Heart right ventricle (tissue), 16 donors: ENCODE measurements at places on chromosomes 1 and 21. TPM values are rescaled to one million over a fixed set of nuclear protein-coding genes. Genes with fewer than 3 reads are reported as not detected.

DNA sequence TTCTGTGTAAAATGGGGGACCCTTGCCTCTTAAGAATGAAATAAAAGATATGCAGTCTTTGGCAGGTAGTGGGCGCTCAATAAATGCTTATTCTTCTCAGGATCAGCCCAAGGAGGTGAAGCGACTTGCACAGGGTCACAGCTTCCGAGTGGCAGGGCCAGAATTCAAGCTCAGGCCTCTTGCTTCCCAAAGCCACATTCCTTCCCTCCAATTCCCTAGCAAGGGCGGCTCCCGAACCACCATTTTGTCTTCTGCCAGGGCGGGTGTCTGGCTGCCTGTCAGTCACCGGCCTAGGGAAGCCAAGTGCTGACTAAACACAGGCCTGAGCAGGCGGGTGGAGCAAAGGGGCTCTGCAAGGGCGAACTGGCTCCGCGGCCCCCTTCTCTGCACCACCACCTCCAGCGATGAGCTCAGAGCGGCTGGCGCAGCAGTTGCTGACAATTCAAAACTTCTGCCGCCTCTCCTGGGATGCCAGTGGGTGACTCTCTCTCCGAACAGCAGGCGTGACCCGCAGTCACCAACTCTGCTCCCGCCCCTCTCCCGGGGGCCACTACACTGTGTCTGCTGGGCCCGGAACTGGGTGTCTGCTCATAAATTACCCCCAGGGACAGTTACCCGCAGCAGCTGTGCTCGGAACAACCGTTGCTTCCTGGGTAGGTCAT, 10.8 kb downstream of the GPR3 start:
- DNase-seq: peak; percentile 73

GRCh38 chr1:30313176-30313575, 410.2 kb downstream of the MATN1 start:
- no peak for DNase-seq

- DNase-seq: no peak
These were observed 15.9 kb upstream of the CEP350 start for GRCh38 chr1:179938752-179939151.

GRCh38 chr1:97853221-97853620, 67.6 kb downstream of the DPYD start:
- DNase-seq: no peak

GRCh38 chr1:107810291-107810951, 154.6 kb downstream of the VAV3 start:
- no peak for DNase-seq

LDLRAD1 gene
- polyA plus RNA-seq: not detected

TMEM200B gene
- 3.3 TPM for polyA plus RNA-seq

TESK2 gene
- 0.95 TPM for polyA plus RNA-seq

TNFSF4 gene
- 0.36 TPM for polyA plus RNA-seq
